Left cardiac atrium (tissue), 4 donors: ENCODE measurements at places on chromosomes 5 and 9. TPM values are rescaled to one million over a fixed set of nuclear protein-coding genes. Genes with fewer than 3 reads are reported as not detected.

SPINK6 gene
- not detected for total RNA-seq

HRH2 gene
- 24.3 TPM for total RNA-seq

IFNA2 gene
- total RNA-seq = not detected

CCDC183 gene
- total RNA-seq = 1.6 TPM

TMEM232 gene
- 2.1 TPM for total RNA-seq

SPATA31C1 gene
- total RNA-seq = not detected

GABRA6 gene
- not detected for total RNA-seq

CDH9 gene
- total RNA-seq = not detected

PCDHA12 gene
- 0.15 TPM for total RNA-seq

PCDHGB7 gene
- total RNA-seq = 8.8 TPM

CDO1 gene
- total RNA-seq = 12.9 TPM

SPINK4 gene
- not detected for total RNA-seq

UNC13B gene
- 17.8 TPM for total RNA-seq

TMEFF1 gene
- not detected for total RNA-seq

PCDHB14 gene
- total RNA-seq = 5.8 TPM

CNTFR gene
- total RNA-seq = 45.3 TPM

FBXO4 gene
- 6.6 TPM for total RNA-seq

ARID3C gene
- not detected for total RNA-seq

IFNA13 gene
- not detected for total RNA-seq

PCDHGB3 gene
- total RNA-seq = 3.9 TPM
